ENCODE measurements at places on chromosomes 12 and 14.

GRCh38 chr12:90112666-90113065, 404.0 kb upstream of the ATP2B1 start:
- peak; percentile 67 for DNase-seq

DNA sequence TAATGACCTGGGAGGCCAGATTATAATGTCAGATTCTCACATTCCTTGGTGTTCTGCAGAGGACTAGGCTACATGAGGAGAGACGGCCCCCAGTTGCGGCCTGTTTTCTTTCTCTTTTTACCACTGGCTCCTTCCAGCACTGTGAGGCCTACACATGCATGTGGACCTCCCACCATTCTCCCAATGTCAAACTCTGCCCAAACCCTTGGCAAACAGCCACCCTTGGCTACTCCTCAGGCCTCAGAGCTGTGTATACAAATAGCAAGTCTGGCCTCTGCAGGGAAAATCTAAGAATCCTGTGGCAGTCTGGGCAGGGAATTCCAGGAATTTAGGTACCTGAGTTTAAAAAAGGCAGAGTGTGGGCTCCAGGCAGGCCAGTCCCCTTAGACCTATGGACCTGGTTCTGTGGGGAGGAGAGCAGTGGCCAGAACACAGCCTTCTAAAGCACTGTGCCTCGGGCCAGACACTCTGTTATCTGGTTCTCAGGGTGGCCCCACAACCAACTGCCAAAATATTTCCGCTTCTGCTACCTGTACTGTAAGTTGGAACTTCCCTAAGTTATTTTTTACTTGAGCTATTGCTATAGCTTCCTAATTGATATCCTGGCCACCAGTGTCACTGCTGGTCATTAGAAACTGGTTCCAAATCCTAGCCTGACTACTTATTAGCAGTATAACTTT, 19.9 kb upstream of the NEDD1 start:
- no peak for DNase-seq

GRCh38 chr14:90513161-90514014, 116.6 kb downstream of the CALM1 start:
- DNase-seq: peak; percentile 30

DNA sequence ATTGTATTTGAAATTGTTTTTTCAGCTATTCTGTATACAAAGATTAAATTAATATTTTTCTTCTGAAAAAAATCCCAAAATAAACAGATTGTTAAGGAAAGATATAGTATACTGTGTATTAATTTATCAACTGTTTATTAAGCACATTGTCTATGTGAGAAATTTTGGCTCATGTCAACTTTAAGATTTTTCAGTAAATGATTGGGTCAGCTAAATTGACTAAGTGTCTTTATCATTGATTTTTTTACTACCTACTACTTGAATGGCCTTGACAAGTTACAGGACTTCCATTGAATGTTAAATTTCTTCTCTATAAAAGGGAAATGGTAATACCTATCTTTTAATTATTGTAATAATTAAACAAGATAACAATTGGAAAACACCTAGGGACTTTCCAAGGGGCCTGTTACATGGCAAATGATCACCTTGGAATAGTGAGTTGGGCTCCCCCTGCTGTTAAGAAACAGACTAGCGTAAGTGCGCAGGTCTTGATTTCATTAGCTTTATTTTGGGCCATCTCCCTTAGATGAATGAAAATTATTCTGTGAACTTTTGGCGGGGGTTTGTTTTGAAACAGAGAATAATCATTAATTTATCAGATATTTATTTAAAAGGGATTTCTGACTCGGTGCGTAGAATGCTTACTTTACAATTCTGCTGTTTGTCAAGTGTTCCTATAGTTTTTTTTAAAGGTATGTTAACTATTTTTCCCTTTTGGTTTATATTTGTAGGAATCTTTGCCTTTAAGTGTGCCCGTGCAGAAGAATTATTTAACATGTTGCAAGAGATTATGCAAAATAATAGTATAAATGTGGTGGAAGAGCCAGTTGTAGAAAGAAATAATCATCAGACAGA, 14.5 kb upstream of the CCT2 start:
- DNase-seq: peak; percentile 79

- DNase-seq: peak; percentile 21
These were observed 65.6 kb downstream of the TESC start for GRCh38 chr12:117033382-117034221.

- peak; percentile 46 for DNase-seq
These were observed 236.2 kb downstream of the AKAP6 start for GRCh38 chr14:32565256-32565655.

- DNase-seq: no peak
These were observed 137.6 kb upstream of the TMTC1 start for GRCh38 chr12:29921307-29921706.

- DNase-seq: no peak
These were observed 11.5 kb downstream of the LIMA1 start for GRCh38 chr12:50271724-50272247.

DNA sequence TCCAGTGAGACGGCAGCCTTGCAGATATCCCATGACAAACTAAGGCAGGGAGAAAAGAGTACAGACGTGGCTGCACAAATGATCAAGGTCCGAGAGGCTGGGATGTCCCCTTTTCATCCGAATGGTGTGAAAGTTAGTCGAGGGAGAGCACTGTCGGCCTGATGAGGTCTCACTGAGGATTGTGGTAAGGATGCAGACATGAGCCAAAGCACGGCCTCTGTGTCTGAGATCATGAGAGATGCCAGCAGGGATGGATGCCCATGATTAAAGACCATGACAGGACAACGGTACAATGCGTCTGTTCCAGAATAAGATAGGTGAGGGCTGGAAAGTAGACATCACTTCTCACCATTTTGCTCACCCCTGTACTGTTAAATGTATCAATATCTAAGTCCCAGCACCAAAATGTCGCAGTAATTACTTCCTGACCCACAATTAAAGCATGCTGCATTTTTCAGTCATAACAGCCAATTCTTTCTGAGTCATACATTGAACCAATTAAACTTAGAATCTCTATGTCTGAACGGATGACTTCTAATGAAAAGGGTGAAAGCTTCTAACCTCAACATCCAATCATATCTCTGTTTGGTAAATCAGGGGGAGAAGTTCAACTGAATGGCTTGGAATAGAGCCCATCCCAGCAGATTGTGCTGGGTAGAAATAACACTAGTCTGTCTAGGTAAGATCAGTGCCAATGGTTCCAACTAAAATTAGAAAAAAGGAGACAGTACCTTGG, 249.6 kb upstream of the SOX5 start:
- DNase-seq: no peak

- DNase-seq: no peak
These were observed 20.1 kb upstream of the GARIN6 start for GRCh38 chr12:99627459-99627858.

DNA sequence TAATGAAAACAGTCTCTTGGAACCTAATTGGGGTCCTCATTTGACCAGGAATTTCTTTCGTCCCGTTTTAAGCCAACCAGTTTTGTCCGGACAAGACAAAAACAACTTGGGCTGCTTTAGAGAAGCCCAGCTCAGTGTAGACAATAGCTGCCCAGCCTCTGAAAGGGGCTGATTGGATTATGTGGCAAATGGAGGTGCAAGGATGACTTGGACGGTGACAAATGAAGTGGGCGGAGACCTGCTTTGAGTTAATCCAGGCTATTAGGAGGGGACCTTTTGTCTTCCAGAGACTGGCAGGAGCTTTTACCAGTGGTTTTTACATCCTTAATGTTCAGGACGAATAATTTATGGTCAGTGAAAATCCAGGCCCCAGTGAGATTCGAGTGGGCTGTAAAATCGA, 4.8 kb downstream of the MEG3 start:
- no peak for DNase-seq

DNA sequence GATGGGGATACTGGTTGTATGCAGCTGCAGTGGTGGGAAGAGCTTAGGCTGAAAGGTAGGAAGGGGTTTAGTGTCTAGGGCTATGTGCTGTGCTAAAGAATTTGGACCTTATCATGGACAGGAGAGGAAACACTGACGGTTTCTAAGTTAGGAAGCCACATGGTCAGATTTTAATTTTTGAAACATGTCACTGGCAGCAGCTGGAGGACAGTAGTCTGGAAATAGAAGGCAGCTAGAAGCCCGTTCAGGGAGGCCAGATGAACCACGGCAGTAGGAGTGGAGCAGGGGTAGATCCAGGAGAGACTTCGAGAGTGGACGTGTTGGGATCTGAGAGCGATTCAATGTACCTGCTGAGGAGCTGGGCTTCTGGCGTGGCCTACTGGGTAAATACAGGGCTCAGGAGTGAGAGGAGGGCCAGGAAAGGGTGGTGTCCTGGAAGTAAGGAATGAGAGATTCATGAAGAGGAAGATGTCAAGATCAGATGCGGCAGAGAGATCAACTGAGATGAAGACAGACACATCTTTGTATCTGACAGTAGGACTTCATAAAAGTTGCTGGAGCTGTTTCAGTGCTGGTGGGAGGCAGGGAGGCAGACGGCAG, 64.9 kb downstream of the PRKCH start:
- no peak for DNase-seq

GRCh38 chr12:128817111-128818015, 6.4 kb downstream of the SLC15A4 start:
- DNase-seq: peak; percentile 80

GRCh38 chr14:79443602-79444001, 767.7 kb downstream of the DIO2 start:
- DNase-seq: no peak

- DNase-seq: peak; percentile 22
These were observed at the start of gene SMAGP for GRCh38 chr12:51270067-51270950. Gene SMAGP, minus strand, starts transcription at chr12:51270415. Its CDS starts 1,137 bp downstream, at chr12:51269278.

DNA sequence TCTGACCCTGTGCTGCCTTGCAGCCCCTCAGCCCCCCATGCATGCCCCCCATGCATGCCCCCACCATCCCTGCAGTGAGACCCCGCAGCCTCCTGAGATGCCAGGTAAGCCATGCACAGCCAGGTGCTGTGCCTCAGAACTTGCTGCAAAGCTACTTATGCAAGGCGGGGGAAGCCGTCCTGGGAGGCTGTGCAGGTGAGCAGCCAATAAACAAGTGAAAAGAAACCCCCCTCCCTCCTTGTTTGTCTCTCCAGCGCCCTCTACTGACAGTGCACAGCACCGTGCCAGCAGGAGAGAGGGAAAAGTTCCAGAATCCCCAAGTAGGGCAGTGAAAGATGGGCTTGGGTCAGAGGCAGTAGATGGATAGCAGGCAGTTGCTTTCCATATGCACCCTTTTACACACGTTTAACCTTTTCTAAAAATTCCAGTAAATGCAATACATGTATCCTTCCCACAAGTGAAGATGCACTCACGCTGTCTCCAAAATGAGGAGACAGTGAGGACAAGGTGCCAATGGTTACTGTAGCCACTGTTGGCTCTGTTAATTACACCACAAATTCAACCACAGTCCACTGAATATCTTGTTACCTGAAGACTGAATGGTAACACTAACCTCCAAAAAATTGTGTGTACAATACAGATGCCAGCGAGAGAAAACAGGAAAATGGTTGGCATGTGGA, 18.0 kb downstream of the TNFAIP2 start:
- peak; percentile 62 for DNase-seq

DNA sequence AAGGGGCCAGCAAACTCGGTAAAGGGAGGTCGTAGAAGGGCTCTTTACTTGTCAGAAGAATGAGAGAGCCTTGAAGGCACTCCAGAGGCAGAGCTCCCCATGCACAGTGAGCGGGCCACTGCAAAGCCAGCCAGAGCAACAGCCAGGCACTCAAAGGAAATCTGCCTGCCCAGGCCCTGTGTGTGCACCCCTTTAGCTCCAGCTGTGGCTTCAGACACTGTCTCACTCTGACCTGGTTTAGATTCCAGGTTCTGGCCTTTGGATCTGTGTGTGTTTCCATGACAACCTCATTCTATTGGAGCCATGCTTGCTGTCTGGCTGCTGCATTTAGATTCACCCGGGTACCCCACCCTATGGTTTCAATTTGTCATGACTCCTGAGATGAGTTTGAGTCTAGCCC, 170.3 kb downstream of the CAPZA3 start:
- no peak for DNase-seq

DNA sequence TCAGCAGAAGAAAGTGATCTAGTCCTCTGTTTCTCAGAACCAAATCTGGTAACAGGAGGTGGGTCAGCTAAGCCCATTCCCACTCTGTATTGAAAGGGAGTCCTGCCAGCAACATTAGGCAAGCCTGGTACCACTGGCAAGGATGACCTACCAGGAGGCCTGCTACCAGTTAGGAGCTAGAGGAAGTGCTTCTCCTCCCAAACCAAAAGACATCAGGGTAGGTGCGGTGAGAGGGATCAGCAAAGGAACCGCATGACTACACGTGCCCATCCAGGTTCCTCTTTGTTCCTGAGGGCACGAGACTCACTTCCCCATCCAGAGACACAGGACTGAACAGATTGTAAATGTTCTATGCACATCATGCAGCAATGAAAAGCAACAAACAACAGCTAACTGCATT, 2.8 kb downstream of the KLRC4 start:
- DNase-seq: no peak

DNA sequence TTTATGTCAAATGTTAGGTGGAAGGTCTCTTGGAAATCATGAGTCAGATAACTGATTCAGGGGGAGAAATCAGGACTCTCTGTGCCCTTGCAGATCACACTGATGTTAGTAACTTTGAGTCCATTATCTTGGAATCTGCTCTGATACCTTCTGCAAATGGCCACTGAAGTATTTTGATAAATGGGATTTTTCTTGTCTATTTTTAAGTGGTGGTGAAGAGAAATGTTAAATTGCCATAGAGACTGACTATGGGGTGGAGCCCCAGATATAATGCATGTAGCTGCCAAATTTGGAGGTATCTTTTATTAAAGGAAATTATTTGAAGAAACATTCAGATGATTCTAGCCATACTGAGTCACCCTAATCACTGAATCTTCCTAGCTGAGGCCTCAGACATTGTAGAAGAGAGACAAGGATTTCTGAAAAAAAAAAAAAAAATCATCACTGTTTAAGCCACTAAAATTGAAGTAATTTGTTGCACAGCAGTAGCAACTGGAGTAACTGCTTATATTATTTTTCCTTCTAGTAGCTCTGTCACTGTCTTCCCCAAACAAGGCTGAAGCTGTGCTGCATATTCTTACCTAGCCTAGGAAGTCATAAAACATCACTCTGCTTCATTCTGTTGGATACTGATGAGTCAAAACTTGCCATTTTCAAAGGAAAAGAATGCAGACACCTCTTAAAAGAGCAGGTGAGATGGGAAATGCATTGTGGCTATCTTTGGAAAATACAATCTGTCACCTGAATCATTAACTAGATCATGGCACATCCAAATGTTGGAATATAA, 36.0 kb upstream of the CLEC14A start:
- DNase-seq: no peak

- peak; percentile 17 for DNase-seq
These were observed 4.6 kb downstream of the PLEKHH1 start for GRCh38 chr14:67537736-67538135.

GRCh38 chr12:71755146-71755892, 656 bp downstream of the RAB21 start:
- peak; percentile 25 for DNase-seq

- DNase-seq: no peak
These were observed 671.8 kb downstream of the RPS29 start for GRCh38 chr14:48914382-48914781.

DNA sequence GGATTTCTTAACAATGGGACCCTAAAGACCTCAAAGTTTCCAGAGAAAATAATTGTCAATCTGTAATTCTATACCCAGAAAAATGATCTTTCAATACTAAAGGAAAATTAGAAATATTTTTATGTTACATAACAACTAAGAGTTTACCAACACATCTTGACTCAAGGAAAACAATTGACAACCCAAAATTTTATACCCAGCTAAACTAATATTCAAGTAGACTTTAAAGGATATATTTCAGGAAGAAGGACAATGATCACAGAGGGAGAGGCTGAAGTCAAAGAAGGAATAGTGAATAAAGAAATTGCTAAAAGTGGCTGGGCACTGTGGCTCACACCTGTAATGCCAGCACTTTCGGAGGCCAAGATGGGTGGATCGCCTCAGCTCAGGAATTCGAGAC, 12.6 kb upstream of the PLD4 start:
- DNase-seq: no peak

- DNase-seq: no peak
These were observed 446.7 kb upstream of the TMEM132C start for GRCh38 chr12:127820271-127820670.

Data from cerebellar cortex (tissue), 1 donor.